ENCODE measurements at places on chromosomes 11 and 22. TPM values are rescaled to one million over a fixed set of nuclear protein-coding genes. Genes with fewer than 3 reads are reported as not detected.

DNA sequence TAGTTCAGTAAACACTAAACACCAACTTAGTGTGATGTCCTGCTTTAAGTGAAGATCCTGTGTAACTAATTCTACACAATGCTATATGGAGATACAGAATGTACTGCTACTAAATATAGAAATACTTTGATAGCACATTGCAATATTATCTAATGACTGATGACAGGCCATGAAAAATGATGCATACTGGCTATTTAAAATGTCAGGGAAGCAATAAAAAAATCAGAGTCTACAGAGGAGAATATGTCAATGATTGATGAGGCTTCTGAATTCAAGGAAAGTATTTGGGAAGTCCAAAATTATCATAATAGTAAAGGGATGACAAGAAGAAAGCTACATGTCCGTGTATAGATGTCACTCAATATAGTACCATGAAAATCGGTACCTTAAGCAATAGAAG, 55.3 kb downstream of the GUCY1A2 start:
- DNase-seq: no peak

DNA sequence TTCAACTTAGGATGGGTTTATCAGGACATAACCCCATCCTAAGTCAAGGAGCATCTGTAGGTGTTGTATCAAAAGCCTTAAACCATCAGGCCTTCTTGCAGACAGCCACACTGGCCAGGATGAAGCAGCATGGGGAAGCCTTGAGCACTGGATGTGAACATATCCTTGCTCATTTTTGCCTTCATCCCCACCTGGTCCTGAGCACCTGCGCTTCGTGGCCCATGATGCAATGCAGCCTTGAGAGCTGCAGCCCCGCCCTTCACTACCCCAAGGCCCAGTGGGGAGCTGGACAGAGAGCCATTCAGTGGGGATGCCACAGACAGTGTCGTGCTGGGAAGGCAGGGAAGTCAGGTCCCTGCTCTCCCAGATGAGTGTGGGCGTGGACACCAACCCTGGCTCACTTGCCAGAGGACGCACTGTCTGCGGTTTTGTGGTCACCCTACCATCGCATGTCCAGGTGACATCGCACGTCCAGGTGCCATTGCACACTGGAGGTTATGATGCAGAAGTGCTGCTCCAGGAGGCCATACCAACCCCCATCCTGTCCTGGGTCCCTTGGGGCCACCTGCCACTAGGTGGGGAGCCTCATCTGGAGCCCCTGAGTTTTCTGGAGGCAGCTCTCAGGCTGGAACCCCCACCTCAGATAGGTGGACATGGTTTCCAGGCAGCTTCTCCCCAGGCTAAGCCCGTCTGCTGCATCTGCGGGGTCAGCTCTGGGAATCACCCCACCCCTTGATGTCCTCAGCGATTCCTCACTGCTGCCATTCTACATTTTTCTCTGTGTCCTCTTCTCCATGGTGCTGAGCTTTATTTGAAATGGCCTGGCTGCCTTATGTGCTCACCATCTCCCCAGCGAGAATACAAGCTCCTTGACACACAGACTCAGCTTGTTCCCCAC, 14.4 kb downstream of the GNAZ start:
- DNase-seq: no peak

DNA sequence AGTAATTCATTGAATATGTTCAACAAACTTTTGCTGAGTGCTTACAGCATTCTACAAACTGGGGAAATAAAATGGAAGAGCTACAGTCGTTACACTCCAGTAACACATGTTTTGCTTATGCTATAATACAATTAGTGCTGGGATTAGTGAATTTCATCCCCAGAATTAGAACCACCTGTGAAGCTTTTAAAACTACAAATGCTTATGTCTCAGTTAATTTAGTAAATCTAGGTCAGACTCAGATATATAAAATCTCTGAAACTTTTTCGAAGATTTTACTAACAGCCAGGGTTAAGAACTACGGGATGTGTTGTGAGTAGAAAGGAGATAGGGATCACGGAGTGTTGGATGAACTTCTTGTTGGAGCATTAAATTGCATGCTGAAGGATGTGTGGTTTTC, 33.7 kb upstream of the EED start:
- DNase-seq: no peak

DNA sequence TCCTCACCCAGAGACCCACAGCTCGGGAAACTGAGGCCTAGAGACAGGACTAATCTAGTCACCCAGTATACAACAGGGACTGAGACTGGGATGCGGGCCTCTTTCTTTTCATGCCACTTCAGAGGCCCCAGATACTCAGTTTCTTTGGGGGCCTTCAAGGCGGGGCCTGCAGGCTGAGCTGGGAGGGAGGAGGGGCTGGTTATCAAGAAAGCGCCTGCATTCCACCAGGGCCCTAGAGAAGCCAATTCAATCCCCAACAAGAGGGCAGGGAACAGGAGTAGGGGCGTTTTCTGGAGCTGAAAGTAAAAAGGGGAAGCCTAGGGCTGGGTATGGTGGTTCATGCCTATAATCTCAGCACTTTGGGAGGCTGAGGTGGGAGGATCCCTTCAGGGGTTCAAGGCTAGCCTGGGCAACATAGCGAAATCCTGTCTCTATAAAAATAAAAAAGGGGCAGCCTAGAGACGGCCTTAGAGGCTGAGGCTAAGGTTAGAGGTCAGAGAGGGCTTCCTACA, 1.6 kb downstream of the ATG2A start:
- no peak for DNase-seq

DNA sequence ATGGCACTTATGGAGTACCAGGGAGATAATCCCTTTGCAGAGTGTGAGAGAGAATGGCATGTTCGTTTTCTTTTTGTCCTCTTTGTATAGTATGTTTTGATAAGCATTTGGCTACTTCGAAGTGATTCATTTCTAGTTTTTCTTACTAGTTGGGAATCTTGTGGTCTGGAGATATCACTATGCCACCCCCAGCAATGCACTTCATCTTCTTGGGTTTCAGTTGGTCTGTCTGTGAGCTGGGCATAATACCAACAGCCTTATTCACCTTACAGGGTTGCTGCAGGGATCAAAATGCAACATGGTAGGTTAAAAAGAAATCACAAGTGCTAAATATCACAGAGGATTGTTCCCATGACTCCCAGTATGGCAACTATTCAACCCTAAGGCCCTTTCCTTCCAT, 387.8 kb upstream of the CADM1 start:
- DNase-seq: no peak

DNA sequence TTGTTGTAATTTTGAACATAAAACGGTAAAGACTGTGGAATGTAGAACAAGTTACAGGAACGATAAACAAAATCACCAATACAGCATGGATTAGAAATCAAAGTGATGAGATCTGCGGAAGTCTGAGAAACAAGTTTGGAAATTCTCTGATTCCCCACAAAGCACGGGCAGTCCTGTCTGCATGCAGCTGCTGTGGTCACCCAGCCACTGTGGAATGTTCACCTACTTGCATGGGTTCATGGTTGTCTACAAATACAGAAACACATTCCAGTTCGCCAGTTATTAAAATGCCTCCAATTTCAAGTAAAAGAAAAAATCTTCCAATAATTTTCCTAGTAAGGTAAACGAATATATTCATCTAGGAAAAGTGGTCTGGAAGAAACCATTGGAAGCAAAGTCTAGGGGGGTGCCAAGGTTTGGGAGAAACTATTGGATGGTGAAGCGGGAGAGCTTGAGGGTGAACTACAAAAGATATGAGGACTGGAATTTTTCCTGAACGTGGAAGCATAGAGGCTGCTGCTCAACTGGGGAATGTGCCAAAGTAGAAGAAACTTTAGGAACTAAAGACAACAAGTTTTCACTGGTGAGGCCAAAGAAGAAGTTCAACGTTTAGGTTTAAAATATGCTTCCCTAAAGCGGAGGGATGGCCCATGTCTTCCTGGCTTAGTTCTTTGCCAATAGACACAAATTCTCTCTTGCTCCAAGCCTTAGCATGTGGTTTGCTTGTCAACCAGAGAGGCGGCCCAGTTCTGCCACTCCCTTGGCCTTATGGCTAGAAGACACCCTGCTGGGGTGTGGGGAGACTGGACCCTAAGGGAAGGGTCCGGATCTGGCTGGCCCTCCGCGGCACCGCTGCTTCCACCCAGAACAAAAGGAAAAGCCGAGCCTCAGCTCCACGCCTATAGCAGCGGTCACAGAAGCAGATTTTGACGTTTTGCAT, 70.2 kb downstream of the CTTN start:
- DNase-seq: no peak

- DNase-seq: no peak
These were observed 109.3 kb downstream of the APIP start for GRCh38 chr11:34806875-34807274.

Gene SLC7A4
- 1.3 TPM for total RNA-seq

Gene BIK
- total RNA-seq: 2.6 TPM
